ENCODE measurements at places on chromosomes 6 and 20. TPM values are rescaled to one million over a fixed set of nuclear protein-coding genes. Genes with fewer than 3 reads are reported as not detected.

Gene PDE7B
- 5.0 TPM for total RNA-seq

Gene HTR1B
- 0.32 TPM for total RNA-seq

Gene SLC52A3
- total RNA-seq = not detected

Gene TSPO2
- not detected for total RNA-seq

Gene SIRPB1
- not detected for total RNA-seq

Gene MYB
- 2.5 TPM for total RNA-seq

Gene SLC17A1
- total RNA-seq = not detected

Gene SMOC2
- not detected for total RNA-seq

Gene HEY2
- total RNA-seq = not detected

Gene PI3
- total RNA-seq = not detected

Gene BLOC1S5
- total RNA-seq = 12.9 TPM

Gene RARS2
- 22.6 TPM for total RNA-seq

Gene VARS1
- 44.4 TPM for total RNA-seq

Gene OOEP
- total RNA-seq = not detected

Gene GFRAL
- total RNA-seq = not detected

Gene HLA-DQB2
- total RNA-seq = not detected

Gene GSTA1
- total RNA-seq = not detected

Gene CTAGE9
- total RNA-seq = not detected

Gene PREP
- total RNA-seq = 23.4 TPM
